ENCODE measurements at places on chromosomes 16 and 17. TPM values are rescaled to one million over a fixed set of nuclear protein-coding genes. Genes with fewer than 3 reads are reported as not detected.

DNA sequence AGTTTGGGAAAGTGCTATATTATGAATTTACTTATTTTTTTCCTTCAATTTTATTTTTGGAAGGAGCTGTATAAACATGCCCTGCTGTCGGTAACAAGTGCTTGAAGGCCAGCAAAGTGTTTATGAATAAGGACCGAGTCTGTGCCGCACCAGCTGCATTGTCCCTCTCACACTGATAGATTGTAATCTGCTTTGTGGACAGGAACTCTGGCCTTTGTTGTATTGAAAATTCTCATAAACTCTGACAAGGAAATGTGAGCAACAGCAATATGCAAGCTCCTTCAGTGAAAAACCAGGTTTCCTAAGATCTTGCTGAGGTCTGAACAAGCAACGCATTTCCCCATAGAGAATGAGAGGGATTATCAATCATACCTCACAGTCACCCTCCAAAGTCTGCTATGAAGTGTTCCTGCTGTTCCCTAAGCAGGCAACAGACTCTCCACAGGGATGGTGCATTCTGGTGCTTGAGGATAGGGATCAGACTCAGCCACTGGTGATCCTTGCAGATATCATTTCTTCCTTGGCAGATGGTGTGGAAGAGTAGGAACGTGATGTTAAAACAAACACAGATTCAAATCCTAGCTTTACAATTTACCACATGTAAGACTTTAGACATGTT is 109.6 kb downstream of the KCNJ2 start:
- DNase-seq, result no peak

DNA sequence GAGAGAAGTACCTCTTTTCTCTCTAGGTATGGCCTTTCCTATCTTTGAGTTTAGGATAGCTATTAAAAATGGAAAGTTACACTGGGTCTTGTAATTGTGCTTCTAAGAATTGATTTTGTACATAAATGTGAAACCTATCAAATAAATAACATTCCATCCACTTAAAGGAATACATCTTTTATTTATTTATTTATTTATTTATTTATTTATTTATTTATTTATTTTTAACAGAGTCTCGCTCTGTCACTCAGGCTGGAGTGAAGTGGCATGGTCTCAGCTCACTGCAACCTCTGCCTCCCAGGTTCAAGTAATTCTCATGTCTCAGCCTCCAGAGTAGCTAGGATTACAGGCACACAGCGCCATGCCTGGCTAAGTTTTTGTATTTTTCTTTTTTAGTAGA is 1114.0 kb upstream of the EEF2KMT start:
- no peak for DNase-seq

GRCh38 chr17:75550139-75550465 is 24.6 kb downstream of the LLGL2 start:
- no peak for DNase-seq

GRCh38 chr16:35239561-35239960 is 1780.1 kb downstream of the TP53TG3F start:
- DNase-seq, result no peak

The GSG1L2 gene
- not detected for total RNA-seq

The RAB37 gene
- total RNA-seq, result 31.5 TPM

The CYB5B gene
- 46.9 TPM for total RNA-seq
